ENCODE measurements at places on chromosomes 12 and 14.

GRCh38 chr12:85310025-85310424 lies 30.0 kb downstream of the ALX1 start:
- no peak for DNase-seq

DNA sequence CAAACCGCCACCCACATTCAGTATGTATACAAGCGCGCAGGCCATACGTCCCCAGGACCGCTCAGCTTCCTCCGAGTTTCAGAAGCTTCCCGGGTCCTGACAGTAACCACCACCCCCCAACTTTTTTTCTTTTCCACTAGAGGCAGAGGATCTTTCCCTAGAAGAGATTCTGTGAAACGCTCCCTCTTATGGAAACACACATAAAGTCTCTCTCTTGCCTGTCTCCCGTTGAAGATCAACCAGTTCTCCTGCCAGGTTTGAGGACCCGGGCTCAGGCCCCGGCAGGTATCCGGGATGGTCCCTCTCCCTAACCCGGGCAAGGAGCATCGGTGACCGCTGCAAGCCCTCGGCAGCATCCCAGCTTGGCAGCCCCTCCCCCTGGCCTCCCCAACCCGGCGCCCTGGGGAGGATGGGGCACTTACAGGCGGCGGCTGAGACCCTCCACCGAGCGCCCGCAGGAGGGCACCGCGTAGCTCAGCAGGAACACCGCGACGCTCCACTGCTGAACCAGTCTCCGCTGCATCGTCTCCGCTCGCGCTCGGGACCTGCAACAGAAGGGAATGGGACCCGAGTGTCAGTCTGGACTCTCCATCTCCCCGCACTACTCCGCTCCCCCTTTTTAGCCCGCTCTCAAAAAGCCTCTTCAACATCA lies 3.4 kb downstream of the PTHLH start:
- DNase-seq: no peak

GRCh38 chr12:132373901-132374611 lies 44.7 kb upstream of the GALNT9 start:
- no peak for DNase-seq

DNA sequence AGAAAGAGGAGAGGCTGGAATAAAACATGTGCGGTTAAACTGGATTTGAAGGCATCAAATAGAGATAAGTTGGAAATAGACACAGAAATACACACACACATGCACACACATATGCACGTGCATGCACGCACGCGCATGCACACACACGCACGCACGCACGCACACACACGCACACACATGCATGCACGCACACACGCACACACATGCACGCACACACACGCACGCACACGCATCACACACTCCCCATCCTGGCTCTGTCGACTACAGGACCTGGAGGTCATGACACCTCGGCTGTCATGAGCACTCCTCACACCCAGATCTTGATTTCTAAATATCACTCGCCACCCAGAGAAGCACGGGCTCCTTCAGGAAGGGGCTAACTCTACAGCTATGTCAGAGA lies 51.8 kb downstream of the RIMBP2 start:
- DNase-seq: no peak

GRCh38 chr12:90909069-90909770 lies 45.8 kb downstream of the CCER1 start:
- no peak for DNase-seq

DNA sequence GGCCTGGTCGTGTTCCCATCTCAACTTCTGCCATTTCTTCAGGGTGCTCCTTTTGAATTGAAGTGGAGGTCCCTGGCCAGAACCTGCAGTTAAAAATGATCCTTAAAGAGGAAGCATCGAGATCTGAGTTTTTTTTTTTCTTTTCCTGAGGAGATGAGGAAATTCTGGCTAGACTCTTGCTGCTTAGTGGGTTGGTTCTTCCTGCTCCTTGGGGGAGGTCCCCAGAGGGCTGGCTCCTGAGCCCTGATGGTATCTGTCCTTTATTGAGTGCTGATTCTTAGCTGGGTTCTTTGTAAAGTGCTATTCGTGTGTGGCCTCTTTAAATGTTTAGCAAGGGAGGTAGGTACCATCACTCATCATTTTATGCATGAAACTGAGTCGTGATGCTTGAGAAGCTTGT lies 11.7 kb downstream of the PELI2 start:
- no peak for DNase-seq

- no peak for DNase-seq
These were observed 346.8 kb downstream of the ATP23 start for GRCh38 chr12:58288190-58288589.

DNA sequence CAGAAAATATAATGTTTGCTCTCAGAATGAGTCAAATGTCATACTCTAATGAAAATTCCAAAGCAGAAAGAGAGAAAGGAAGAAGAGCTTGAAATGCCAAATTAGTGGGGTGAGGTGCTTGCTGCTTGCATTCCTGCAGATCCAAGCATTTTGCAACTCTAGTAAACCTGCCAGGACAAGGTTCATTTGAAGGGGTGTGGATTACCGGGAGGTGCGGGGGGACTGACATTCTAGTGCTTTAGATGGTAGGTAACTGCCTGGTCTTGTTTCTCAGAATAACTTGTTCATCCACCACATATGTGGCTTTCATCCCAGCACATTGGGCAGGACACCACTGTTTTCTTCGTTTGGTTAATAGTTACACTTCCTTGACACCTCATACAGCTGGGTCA lies 144.4 kb downstream of the AKAP6 start:
- DNase-seq: no peak

- no peak for DNase-seq
These were observed 29.2 kb upstream of the PLEKHG6 start for GRCh38 chr12:6281081-6281809.

- DNase-seq: no peak
These were observed 91.7 kb downstream of the TMCC3 start for GRCh38 chr12:94558612-94559011.

DNA sequence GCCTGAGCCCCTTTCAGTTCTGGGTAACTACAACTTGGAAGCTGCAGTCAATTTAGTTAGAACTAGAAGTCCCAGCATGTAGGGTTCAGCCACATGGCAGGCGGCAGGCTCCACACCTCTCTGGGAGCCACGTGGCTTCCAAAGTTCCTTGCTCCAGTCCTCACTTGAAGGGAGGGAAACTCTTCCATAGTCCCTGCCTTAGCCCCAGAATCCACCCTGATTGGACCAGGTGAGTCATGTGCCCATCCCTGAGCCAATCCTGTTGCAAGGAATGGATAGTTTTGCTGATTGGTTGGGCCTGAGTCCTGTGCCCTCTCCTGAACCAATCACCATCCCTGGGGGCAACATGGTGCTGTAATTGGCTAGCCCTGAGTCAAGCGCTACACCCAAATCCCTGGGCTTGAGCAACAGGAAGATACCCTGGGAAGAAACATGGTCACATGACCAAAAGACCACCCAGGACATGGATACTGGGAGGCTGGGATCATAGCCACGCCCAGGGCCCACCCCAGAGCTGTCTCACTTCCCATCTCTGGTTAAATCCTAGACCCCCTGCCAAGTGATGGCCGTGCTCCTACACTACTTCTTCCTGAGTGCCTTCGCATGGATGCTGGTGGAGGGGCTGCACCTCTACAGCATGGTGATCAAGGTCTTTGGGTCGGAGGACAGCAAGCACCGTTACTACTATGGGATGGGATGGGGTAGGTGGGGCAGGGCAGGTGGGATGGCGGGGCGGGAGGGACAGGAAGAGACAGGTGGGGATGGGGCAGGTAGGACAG lies 154.7 kb downstream of the ADGRD1 start:
- DNase-seq: no peak

- no peak for DNase-seq
These were observed 1093.4 kb upstream of the FLRT2 start for GRCh38 chr14:84436528-84436927.

DNA sequence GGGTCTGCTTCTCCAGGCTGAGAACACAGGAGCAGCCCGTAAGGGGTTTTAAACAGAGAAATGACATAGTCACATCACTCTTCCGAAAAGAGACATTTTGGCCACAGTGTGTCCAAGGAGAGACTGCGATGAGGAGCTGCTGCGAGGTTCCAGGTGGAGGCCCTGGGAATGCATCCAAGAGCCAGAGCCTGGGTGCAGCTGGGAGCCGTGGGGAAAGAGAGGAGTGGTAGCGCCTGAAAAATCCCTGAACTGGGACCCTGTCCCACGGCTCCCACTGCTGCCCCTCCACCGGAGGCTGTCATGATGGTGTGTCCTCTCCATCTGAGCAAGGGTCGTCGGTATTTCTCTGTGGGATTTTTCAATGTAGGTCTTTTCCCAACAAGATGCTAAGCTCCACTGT lies 146.9 kb downstream of the BCL11B start:
- DNase-seq: no peak

DNA sequence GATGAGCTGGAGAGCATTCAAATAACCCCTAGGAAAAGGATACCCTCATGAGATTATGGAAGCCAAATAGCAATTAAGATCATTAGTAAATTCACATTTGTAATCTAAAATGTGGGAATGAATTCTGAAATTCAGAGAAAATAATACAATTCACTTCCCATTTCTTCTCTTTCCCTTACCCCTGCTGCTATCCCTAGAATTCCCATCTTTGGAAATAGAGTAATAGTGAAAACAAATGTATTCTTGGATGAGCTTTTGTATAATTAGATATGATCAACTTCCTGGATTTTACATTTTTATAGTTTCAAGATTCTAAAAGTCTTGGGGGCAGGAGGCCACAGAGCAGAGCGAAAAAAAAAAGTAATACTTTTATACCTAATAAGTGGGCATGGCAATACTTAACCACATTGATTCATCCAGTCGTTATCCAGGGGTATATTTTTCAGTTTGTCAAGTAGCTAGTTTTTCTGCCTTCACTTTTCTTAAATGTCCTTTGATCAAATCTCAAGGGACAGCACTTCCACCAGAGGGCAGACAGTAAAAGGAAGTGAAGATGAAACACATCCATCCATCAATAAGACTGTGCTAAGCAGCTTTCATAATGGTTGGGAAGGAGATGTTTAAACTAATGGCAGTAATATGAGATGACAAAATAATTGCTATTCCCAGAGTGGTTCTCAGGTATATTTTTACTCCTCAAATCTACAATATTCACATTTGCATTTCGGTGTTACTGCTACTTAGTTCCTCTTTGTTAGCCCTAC lies 401.3 kb downstream of the DIO2 start:
- no peak for DNase-seq

DNA sequence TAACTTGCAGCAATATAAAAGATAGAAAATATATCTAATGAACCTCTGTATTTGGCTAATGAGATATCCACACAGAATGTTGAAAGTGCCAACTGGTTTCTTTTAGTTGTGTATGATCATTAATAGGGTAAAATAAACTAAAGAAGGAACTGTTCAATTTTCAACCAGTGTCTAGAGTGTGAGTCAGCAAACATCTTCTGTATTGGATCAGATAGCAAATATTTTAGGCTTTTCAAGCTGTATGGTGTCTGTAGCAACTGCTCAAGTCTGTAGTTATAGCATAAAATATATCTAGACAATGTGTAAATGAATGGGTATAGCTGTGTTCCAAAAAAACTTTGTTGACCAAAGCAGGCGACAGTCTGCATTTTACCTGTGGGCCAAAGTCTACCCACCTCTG lies 23.5 kb upstream of the NOVA1 start:
- no peak for DNase-seq

DNA sequence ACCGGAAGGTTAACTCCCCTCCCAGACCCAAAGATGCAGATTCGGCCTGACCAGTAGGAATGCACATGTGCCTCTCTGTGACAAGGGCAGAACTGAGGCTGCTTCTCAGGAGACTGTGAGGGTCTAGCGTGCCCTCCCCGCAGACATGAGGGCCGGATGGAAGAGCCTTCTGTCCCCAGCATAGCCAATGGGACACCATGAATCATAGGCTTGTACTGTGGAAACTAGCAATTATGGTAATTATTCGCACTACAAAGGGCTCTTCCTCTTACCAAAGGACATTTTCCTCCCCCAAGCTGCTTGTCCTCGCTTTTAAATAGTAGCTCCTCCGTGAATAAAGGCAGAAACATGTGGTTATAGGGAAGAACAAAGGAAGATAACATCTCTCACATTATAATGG lies 6.2 kb downstream of the COA8 start:
- DNase-seq: no peak

- DNase-seq: no peak
These were observed 4.1 kb upstream of the ACVR1B start for GRCh38 chr12:51947246-51947996.

DNA sequence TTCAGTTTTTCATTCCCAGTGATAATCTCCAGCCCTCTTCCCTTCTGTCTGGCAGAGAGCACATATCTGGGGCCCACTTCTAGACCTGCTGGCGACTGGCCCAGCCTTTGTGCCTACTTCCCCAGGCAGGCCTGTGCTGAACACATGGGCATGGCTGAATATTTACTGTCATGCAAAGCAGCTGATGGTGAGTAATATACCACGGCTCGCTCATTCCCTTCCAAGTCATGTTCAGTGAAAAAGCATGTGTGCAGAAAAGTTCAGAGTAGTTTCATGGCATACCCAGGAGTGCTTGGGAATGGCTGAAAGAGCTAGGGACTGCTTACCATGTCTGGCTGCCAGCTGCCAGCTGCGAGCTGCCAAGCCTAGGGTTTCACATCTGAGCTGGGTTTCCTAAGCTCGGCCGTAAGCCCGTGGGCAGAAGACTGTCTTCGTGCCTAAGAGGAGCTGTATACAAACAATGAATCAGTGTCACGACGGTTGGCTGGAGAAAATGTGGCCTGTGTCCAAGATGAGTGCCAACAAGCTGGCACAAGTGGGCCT lies 179.9 kb upstream of the PELI2 start:
- no peak for DNase-seq

GRCh38 chr14:62956413-62956812 lies 88.8 kb downstream of the KCNH5 start:
- no peak for DNase-seq

GRCh38 chr14:34501004-34501580 lies 38.4 kb downstream of the EAPP start:
- no peak for DNase-seq

GRCh38 chr14:65321370-65321875 lies 91.1 kb upstream of the FUT8 start:
- DNase-seq: no peak

DNA sequence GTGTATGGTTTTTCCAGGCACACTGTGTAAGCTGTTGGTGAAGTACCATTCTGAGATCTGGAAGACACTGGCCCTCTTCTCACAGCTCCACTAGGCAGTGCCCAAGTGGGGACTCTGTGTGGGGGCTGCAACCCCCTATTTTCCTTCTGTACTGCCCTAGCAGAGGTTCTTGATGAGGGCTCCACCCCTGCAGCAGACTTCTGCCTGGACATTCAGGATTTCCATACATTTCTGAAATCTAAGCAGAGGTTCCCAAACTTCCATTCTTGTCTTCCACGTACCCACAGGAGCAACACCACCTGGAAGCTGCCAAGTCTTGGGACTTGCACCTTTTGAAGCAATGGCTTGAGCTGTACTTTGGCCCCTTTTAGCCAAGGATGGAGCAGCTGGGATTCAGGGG lies 85.2 kb upstream of the PRMT8 start:
- DNase-seq: no peak

Measured in amygdala (tissue), 56 donors.